ENCODE measurements at places on chromosomes 5 and 9.
A peak's percentile ranks its signal among the peaks of the same experiment; 100 is the strongest.

GRCh38 chr5:111472579-111472978 is 39.8 kb downstream of the STARD4 start:
- no peaks in the 10 kb centered on the region for H3K4me1 ChIP-seq
- H3K27me3 ChIP-seq = no peaks in the 10 kb centered on the region
- no peaks in the 10 kb centered on the region for H3K36me3 ChIP-seq
- DNase-seq = peak; percentile 62
- no peak overlapping the region for H3K27ac ChIP-seq
- no peak overlapping the region for H3K4me3 ChIP-seq

GRCh38 chr9:30757723-30758122 is 1626.7 kb upstream of the ACO1 start:
- DNase-seq = no peak
- H3K4me1 ChIP-seq = no peaks in the 10 kb centered on the region
- no peaks in the 10 kb centered on the region for H3K27me3 ChIP-seq
- H3K4me3 ChIP-seq = no peak overlapping the region

DNA sequence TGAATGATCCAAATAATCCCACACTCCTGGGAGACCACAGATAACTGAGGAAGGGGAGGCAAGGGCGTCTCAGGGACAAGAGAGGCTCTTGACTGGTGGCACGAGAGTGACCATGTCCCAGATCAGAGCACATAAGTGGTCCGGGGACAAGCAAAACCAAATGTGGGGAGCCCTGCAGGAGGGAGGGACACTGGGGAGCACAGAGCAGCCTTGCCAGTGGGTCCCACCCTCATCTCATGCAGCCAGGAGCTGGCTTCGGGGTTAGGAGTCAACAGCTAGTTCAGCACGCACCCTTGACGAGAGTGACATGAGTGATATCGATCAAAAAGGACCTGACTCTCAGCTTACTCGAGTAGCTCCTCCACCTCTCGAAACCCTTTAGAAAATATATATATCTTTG is 16.5 kb upstream of the UBE2QL1 start:
- H3K36me3 ChIP-seq = no peaks in the 10 kb centered on the region
- H3K4me1 ChIP-seq = no peaks in the 10 kb centered on the region
- DNase-seq = no peak
- H3K27ac ChIP-seq = no peak overlapping the region
- H3K27me3 ChIP-seq = peaks cover 28% of the 10 kb centered on the region
- H3K4me3 ChIP-seq = no peak overlapping the region

GRCh38 chr5:170262061-170263045 is 29.6 kb downstream of the C5orf58 start:
- DNase-seq = no peak
- no peak overlapping the region for H3K27ac ChIP-seq
- peaks cover 22% of the 10 kb centered on the region for H3K4me1 ChIP-seq
- no peak overlapping the region for H3K4me3 ChIP-seq

DNA sequence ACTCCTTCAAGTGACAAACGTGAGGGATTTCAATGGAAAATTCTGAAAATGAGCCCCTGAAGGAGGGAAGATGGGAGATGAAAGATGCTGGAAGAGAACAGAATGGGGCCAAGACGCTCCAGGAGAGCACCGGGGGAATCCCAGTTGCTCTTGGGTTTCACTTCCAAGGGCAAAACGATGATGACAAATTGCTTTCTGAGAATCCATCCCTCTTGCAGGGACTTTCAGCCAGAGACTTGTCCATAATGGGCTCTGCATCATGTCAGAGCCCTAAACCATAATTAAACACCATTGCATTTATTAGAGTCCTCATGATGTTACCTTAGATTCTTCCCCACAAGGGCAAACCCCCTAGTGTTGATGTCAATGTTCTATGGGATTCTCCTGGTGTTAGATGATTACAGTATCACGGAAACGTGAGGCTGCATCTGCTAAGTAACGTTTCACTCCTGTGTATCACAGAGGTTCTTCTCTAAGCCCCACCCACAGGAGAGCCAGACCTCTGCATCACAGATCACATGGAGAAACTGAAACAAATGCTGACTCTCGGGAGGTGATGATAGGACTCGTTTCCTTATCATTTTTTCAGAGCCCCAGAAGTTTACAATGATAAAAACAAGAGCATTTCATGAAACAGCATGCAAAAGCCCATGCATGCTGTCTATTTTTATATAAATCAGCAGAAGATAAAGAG is 114.4 kb downstream of the TENT4A start:
- H3K36me3 ChIP-seq = no peaks in the 10 kb centered on the region
- H3K27me3 ChIP-seq = no peaks in the 10 kb centered on the region
- peak overlapping the region; percentile 49 for H3K4me3 ChIP-seq

DNA sequence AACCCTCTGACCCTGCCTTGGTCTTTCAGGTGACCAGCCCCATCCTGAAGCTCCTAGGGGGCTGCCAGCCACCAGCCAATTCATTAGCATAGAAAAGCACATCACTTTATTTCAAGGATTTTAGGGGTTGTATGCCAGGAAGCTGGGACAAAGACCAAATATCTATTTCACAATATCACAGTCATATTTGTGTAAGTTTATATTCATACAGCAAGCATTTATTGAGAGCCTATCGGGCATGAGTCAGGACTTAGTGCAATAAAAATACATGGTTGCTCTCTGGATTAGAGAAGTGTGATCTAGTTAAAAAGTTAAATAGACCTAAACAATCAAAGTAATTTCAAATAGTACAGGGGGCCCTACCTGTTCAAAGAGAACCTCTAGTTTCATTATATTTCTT is 113.8 kb downstream of the ERCC6L2 start:
- no peak overlapping the region for H3K4me3 ChIP-seq
- no peak overlapping the region for H3K27ac ChIP-seq

DNA sequence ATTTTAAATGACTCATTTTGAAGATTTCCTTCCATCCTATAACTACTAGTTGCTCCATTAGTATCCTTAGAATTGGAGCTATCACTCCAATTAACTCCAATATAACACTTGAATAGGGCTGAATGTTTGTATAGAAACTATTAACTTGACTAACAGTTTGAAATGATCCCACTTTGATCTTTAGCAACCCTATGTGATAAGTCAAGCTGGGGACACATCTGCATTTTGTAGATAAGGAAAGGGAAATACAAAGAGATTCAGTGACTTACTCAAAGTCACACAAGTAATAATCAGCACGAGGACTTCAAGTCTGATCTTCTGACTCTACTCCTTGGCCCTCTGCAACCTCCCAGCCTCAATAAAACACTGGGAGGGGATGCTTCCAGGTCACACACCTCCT is 101.1 kb downstream of the TMEM215 start:
- H3K27me3 ChIP-seq = peaks cover 3% of the 10 kb centered on the region
- no peaks in the 10 kb centered on the region for H3K4me1 ChIP-seq
- H3K36me3 ChIP-seq = no peaks in the 10 kb centered on the region
- no peak overlapping the region for H3K4me3 ChIP-seq

DNA sequence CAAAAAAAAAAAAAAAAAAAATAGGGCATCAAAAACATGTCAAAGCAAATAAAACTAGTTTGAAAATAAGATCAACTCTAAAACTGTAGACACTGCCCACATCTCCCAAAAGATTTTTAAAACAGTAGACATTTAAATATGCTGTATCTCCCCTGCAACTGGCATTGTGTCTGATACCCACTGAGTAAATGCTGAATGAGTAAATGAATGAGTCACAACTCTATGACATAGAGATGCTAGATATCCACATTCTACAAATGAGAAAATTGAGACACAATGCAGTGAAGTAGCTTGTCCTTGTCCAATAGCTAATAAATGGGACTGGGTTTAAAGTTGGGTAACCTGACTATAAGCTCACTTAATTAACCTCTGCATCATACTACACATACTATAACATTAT is 14.1 kb upstream of the MAP1B start:
- H3K27me3 ChIP-seq = peaks cover 18% of the 10 kb centered on the region
- no peak for DNase-seq
- H3K27ac ChIP-seq = no peak overlapping the region
- H3K36me3 ChIP-seq = no peaks in the 10 kb centered on the region

DNA sequence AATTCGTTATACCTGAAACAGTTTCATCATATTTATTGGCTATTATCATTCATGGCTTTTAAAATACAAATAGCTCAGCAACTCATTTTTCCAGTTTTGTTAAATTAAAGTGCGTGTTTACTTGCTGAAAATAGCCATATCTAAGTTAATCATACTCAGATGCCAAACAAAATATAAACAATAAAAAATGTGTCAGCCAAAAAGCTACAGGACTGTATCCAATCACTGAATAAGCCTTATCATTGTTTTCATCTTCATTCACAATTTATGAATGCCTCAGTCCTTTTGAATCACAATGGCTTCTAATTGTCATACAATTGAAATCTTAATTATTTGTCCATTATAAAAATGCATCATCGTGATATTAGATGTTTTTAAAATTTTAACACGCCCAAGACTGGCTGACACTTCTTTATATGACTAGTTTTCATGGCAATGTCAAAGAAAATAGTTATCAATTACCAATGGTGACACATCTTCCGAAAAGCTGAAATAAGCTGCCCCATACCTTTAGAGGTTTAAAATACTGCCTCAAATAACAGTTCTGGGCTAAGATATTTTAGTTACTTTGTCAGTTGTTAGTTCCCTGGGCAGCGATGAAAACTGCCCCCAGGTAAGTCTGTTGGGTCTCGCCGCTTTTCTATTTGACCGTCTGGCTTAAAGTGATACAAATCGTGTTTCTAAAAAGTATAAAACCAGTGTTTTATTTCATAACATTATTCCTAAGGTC is 1.8 kb downstream of the NFIB start:
- H3K36me3 ChIP-seq = no peaks in the 10 kb centered on the region
- peaks cover 25% of the 10 kb centered on the region for H3K4me1 ChIP-seq
- no peak overlapping the region for H3K4me3 ChIP-seq
- peaks cover 15% of the 10 kb centered on the region for H3K27me3 ChIP-seq
- DNase-seq = no peak

- no peaks in the 10 kb centered on the region for H3K36me3 ChIP-seq
- DNase-seq = no peak
- no peak overlapping the region for H3K27ac ChIP-seq
- H3K4me1 ChIP-seq = no peaks in the 10 kb centered on the region
Measured at GRCh38 chr9:120344230-120344629, 235.7 kb downstream of the CDK5RAP2 start.

DNA sequence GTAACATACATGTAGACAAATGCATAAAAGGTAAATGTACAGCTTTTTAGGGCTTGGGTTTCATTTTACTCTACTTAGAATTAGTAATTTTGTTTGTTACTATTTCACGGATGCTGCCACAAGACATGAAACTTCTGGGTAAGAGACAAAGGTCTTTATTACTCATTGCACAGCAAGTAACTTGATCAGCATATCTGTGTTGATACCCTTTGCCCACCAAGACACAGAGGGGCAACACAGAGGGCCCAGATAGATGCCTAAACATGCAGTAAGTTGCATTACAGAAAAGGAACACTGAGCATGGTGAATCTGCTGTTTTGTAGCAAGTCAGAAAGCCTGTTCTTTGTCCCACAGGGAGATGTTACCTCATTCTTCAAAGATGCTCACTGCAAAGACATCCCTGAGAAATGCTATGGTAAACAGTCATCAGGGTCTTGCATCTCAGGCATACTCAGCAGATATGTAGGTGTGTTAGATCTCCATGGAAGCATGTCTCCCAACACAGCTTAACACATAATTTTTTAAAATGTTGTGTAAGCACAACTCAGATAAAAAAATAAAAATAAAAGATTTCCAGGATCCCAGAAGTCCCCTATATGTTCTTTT is 10.3 kb downstream of the ITGA2 start:
- H3K27ac ChIP-seq = no peak overlapping the region
- DNase-seq = no peak
- no peak overlapping the region for H3K4me3 ChIP-seq
- H3K36me3 ChIP-seq = no peaks in the 10 kb centered on the region
- H3K27me3 ChIP-seq = no peaks in the 10 kb centered on the region

GRCh38 chr5:113125371-113125770 is 148.8 kb downstream of the DCP2 start:
- H3K4me1 ChIP-seq = no peaks in the 10 kb centered on the region
- H3K27ac ChIP-seq = no peak overlapping the region
- H3K27me3 ChIP-seq = no peaks in the 10 kb centered on the region

- H3K4me3 ChIP-seq = no peak overlapping the region
- no peak overlapping the region for H3K27ac ChIP-seq
- H3K4me1 ChIP-seq = no peaks in the 10 kb centered on the region
- DNase-seq = no peak
Measured at GRCh38 chr5:143986516-143987212, 174.7 kb downstream of the HMHB1 start.

GRCh38 chr9:90964101-90965020 is 162.7 kb downstream of the SYK start:
- H3K27ac ChIP-seq = no peak overlapping the region
- H3K4me3 ChIP-seq = no peak overlapping the region
- H3K36me3 ChIP-seq = no peaks in the 10 kb centered on the region
- no peaks in the 10 kb centered on the region for H3K27me3 ChIP-seq
- peak; percentile 23 for DNase-seq

DNA sequence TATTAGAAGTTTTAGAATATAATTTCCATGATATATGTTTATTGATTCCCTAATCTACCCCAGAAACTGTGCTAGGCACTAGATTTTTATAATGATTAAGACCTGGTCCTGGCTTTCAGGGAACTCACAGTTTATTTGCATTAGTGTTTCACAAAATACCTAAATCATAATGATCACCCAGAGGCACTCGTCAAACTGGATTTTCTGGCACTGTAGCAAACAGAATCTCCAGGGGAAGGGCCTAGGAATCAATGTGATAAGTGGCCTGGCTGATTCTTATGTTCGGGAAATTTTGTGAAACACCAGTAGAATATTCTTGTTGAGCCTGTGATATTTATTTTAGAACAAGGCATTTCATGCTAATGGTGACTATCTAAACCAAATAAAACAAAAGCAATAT is 37.4 kb upstream of the SRP19 start:
- H3K27me3 ChIP-seq = no peaks in the 10 kb centered on the region
- H3K4me3 ChIP-seq = no peak overlapping the region
- no peaks in the 10 kb centered on the region for H3K4me1 ChIP-seq

GRCh38 chr5:131328536-131329285 is 64.9 kb downstream of the CDC42SE2 start:
- DNase-seq = no peak
- H3K4me1 ChIP-seq = peaks cover 9% of the 10 kb centered on the region
- no peak overlapping the region for H3K4me3 ChIP-seq
- peaks cover 9% of the 10 kb centered on the region for H3K36me3 ChIP-seq
- H3K27me3 ChIP-seq = no peaks in the 10 kb centered on the region

- no peak overlapping the region for H3K27ac ChIP-seq
- H3K27me3 ChIP-seq = no peaks in the 10 kb centered on the region
- H3K4me1 ChIP-seq = peaks cover 12% of the 10 kb centered on the region
Measured at GRCh38 chr5:65802820-65803219, 80.8 kb downstream of the NLN start.

DNA sequence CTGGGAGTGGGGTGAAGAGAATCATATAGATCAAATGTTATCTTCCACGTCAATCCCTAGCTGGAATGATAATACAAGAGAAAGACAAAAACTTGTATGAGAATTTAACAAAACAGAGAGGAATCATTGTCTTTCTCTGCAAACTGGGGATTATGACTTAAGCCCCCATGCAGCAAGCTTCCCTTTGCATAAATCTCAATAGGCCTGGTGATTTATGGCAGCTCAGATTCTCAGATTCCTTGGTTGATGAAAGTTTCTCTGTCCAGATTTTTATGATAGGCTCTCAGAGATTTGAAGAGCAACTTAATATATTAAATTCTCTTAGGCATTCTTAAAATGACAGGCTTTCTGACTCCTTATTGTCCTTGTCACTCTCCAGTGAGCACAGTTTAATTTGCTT is 56.0 kb downstream of the RASGRF2 start:
- no peaks in the 10 kb centered on the region for H3K4me1 ChIP-seq
- DNase-seq = no peak
- H3K36me3 ChIP-seq = no peaks in the 10 kb centered on the region
- H3K4me3 ChIP-seq = no peak overlapping the region
- H3K27ac ChIP-seq = no peak overlapping the region

GRCh38 chr5:132473019-132473531 is 17.5 kb downstream of the IRF1 start:
- H3K27me3 ChIP-seq = no peaks in the 10 kb centered on the region
- no peak overlapping the region for H3K27ac ChIP-seq

Data from common myeloid progenitor, CD34-positive (primary cell).